ENCODE measurements at places on chromosomes 5 and 9.

DNA sequence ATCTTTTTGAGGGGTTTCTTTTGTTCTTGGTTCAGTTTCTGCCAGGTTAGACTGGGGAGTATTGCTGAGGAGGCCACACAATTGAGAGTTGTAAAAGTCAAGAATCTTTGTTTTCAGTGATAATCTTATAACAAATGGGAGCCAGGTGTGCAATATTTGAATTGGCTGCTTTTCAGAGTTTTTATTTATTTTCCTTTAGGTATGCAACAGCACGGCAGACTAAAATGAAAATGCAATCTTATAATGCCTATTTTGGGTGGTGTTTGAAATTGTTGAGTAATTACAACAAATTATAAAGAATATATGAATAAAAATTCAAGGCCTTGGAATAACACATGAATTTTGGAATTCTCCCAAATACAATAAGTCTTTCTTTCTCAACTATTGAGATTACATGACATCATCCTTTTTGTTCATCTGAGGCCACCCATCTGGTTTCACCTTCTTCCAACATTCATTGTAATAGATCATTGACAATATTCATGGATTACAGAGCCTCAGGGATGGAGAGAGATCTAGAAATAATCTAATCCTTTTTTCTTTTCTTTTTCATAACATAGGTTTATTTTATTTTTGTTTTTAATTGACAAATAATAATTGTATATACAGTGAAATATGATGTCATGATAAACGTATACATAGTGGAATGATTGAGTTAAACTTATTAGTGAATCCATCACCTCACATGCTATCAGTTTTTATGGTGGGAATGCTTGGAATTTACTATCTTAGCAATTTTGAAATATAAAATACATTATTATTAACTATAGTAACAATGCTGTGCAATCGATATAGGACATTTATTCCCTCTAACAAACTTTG is 1061.0 kb downstream of the NR2F1-AS1 start:
- DNase-seq = no peak

DNA sequence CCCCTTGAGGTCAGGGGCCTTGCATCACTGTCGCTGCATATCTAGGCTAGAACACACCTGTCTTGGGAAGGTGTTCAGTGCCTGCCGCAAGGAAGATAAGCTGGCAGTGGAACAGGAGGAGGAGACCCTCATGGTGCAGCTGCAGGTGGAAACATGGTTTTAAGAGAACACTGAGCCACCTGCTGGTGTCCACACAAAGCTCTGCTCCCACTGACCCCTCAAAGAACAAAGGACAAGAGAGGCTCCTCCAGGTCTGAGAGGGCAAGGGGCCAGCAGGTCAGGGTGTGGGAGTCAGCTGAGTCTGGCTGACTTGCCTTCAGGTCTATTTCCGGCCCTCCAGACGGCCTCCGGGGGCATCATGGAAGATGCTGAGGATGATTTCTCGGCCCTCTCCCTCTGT is 210.1 kb upstream of the TBCA start:
- no peak for DNase-seq

- no peak for DNase-seq
These were observed 90.7 kb upstream of the FSTL4 start for GRCh38 chr5:133702791-133703770.

DNA sequence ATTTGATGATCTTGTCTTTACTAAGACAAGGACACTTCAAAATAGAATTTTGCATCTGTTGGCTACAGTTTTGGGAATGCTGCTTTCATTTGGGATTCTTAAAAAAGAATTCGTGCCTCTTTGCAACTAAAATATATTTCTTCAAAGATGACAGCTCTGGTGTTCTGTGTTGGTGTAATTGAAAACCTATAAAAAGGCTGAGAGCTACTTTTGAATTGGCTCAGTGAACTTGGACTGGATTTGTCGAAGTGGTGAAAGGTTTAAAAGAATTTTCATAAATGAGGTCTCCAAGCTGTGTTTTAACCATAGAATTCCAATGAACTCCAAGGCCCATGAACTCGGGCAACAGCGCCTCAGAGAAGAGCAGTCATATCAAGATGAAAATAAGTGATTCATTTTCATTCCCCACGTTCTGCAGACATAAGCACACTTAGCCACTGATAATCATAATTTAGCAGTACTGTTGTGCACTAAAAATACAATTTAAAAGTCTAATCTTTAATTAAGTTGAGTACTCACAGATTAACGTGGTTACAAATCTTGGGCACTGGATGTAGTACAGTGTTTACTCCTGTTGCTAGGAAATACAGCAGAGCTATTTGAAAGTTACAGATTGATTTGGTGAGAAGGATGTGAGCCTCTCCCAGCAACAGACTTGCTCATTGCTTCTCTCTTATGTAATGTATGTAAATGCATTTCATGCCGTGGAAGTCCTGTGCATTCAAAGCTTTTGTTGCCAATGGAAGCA is 10.9 kb downstream of the SNCAIP start:
- DNase-seq = no peak

Data from activated T-cell treated with anti-CD3 and anti-CD28 coated beads, Interleukin-2, amount 50 U/mL, for 48 hours (primary cell).